Heart right ventricle (tissue), 16 donors: ENCODE measurements at places on chromosomes 6 and 20. TPM values are rescaled to one million over a fixed set of nuclear protein-coding genes. Genes with fewer than 3 reads are reported as not detected.

DNA sequence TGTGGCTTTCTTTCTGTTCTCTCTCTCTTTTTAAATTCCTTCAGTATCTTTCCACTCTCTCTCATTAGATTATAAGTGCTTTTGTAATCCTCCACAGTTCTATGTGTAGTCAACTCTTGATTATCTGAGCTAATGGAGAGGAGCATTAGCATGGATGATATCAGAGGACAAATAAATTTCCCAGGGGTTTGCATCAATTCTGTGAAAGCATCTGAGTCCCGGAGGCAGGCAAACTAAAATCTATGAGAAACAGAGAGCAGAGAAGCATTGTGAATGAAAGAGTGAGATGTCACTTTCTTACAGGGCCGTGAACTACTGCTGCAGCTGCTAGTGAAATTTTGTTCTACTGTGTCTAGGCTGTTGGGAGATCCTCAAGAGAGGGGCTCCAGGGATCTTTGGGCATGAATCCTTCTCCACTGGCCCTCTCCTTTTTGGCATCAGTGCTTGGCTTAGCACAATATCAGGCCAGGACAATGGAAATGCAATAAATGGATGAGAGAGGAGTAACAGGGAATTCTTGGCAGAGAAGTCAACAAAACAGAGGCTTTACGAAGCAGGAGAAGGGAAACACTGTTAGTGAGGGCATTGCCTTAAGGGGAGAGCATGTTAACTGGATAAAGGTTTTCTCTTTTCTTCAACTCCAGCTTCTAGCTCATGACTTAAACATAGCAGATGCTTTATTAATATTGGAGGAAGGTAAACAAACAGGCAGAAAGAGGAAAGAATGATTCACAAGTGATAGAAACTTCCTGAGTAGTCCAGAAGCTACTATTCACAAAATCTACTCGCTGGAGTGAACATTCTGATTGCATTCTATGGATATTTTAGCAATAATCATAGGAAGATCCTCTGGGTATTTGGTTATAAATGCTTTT is 847.0 kb upstream of the MAP3K7 start:
- H3K36me3 ChIP-seq, result no peaks in the 10 kb centered on the region
- no peaks in the 10 kb centered on the region for H3K4me1 ChIP-seq
- H3K27ac ChIP-seq, result no peak overlapping the region

Gene ARG1
- not detected for total RNA-seq

- H3K4me1 ChIP-seq, result peaks cover 11% of the 10 kb centered on the region
- H3K36me3 ChIP-seq, result no peaks in the 10 kb centered on the region
- H3K4me3 ChIP-seq, result no peak overlapping the region
- DNase-seq, result peak; percentile 49
- H3K27me3 ChIP-seq, result no peaks in the 10 kb centered on the region
- H3K27ac ChIP-seq, result no peak overlapping the region
These were observed 49.4 kb upstream of the ARMC2 start for GRCh38 chr6:108798670-108799353.

DNA sequence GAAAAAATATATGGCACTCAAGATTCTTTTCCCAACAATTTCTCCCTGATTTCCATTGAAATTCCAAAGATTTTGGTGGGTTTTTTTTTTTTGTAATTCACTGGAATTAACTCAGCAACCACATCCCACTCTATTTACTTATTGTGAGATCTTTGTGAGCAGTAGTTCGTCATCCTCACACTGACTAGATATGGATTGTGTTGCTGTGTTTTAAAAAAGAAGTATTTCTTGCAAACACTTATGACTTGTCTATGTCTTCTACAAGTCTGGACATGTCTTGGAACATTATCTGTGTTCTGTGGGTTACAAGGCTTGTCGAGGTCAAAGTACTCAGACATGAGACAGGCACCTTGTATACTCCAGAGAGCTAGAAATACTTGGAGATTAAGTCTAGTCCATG is 7.3 kb upstream of the TENT5A start:
- H3K36me3 ChIP-seq, result no peaks in the 10 kb centered on the region
- H3K27me3 ChIP-seq, result no peaks in the 10 kb centered on the region
- no peak overlapping the region for H3K27ac ChIP-seq

- no peaks in the 10 kb centered on the region for H3K36me3 ChIP-seq
- no peaks in the 10 kb centered on the region for H3K27me3 ChIP-seq
- no peak overlapping the region for H3K27ac ChIP-seq
- H3K4me1 ChIP-seq, result no peaks in the 10 kb centered on the region
- DNase-seq, result no peak
- no peak overlapping the region for H3K4me3 ChIP-seq
These were observed 330.8 kb downstream of the BCKDHB start for GRCh38 chr6:80437221-80437620.

Gene REM1
- total RNA-seq, result 1.4 TPM

DNA sequence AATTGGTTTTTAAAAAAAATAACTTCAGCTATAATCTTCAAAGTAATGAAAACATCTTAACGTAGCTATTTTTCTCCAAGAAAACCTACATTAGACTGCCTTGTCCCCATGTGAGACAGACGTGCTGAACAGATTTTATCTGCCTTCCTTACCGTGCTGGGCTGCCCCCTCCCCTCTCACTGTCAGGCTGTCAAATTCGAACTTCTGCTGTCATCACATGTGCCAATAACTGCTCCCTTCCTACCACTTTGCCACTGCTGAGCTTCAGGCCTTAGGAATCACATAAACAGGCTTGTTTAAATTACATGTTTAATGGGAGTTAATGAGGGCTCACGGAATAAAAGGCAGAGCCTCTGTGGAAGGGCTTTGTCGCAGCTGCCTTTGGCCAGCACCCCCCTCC is 77.0 kb upstream of the NHSL1 start:
- H3K27ac ChIP-seq, result no peak overlapping the region
- peaks cover 5% of the 10 kb centered on the region for H3K4me1 ChIP-seq
- no peak overlapping the region for H3K4me3 ChIP-seq

Gene PLCB1
- 3.6 TPM for total RNA-seq

Gene OOEP
- not detected for total RNA-seq

DNA sequence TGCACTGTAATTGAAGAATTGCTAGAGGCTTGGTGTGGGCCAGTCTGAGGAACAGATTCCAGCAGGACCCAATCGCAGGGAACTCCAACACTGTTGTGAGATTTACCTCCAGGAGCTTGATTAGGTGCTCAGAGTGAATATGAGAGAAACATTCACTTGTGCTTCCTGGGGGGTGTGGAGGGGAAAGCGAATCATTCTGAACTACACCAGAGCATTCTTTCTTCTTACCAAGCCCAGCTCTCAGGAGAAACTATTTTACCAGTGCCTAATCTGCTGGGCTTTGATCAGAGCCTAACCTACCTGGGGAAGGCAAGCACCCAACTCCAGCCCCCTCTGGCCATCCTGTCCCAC is 7.4 kb upstream of the SIRPB1 start:
- no peaks in the 10 kb centered on the region for H3K36me3 ChIP-seq
- no peaks in the 10 kb centered on the region for H3K27me3 ChIP-seq
- no peak overlapping the region for H3K4me3 ChIP-seq
- DNase-seq, result no peak
- no peak overlapping the region for H3K27ac ChIP-seq
- no peaks in the 10 kb centered on the region for H3K4me1 ChIP-seq

GRCh38 chr6:109373762-109374161 is 8.5 kb downstream of the CD164 start:
- H3K36me3 ChIP-seq, result peaks cover 98% of the 10 kb centered on the region
- H3K27ac ChIP-seq, result no peak overlapping the region
- DNase-seq, result no peak

GRCh38 chr6:25012657-25013056 is 76.9 kb upstream of the RIPOR2 start:
- no peak overlapping the region for H3K27ac ChIP-seq
- no peaks in the 10 kb centered on the region for H3K27me3 ChIP-seq
- no peak for DNase-seq
- H3K4me3 ChIP-seq, result no peak overlapping the region

Gene OGFRL1
- 5.6 TPM for total RNA-seq

GRCh38 chr6:84057908-84058307 is 24.3 kb downstream of the MRAP2 start:
- no peaks in the 10 kb centered on the region for H3K27me3 ChIP-seq
- H3K4me1 ChIP-seq, result no peaks in the 10 kb centered on the region
- DNase-seq, result no peak
- H3K4me3 ChIP-seq, result no peak overlapping the region
- no peak overlapping the region for H3K27ac ChIP-seq
- no peaks in the 10 kb centered on the region for H3K36me3 ChIP-seq

- H3K27ac ChIP-seq, result no peak overlapping the region
- H3K4me1 ChIP-seq, result no peaks in the 10 kb centered on the region
- no peaks in the 10 kb centered on the region for H3K27me3 ChIP-seq
- H3K4me3 ChIP-seq, result no peak overlapping the region
These were observed 48.6 kb downstream of the HLA-A start for GRCh38 chr6:29990931-29991330.

DNA sequence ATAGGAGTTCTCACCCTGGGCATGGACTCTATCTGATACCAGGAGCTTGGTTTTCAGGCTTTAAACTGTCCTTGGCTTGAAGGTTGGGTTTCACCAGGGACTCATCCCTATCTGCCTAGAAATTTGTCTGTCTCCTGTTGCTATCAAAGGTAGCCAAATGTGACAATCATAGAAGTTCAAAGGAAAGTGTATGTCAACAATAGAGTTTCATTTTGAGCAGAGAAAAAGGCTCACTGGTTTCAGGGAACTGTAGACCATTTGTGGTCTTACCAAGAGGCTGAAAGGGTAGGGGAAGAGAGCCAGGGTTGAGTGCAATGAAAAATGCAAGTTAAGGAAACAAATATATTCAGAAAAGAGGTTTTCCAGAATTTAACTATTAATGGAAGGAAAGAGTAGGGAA is 966.8 kb upstream of the CITED2 start:
- H3K27ac ChIP-seq, result no peak overlapping the region
- peaks cover 14% of the 10 kb centered on the region for H3K4me1 ChIP-seq
- H3K4me3 ChIP-seq, result no peak overlapping the region
- no peaks in the 10 kb centered on the region for H3K27me3 ChIP-seq

Gene EDN3
- not detected for total RNA-seq

Gene TSPO2
- not detected for total RNA-seq

DNA sequence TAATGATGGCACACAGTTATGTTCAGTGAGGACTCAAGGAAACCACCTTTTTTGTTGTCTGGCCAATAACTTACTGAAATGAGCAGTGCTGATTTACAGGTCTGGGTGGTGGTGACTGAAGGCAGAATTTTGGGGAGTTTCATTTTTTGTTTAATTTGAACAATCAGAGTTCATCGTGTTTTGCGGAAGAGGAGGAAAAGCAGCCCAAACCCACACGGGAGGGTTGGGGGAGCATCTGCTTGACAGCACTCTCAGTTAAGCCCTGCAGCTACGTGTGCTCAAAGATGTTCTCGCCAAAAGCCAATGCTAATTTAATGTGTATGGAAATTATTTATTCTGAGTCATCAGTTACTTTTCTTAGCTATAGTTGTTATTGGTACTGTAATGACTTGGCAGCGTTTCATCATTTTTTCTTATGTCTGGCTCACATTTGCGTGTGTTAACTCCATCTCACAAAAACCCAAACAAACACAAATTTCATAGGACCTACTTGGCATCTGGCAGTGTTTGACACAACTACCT is 89.2 kb downstream of the UST start:
- no peak for DNase-seq
- H3K27ac ChIP-seq, result no peak overlapping the region
- no peaks in the 10 kb centered on the region for H3K36me3 ChIP-seq
- H3K27me3 ChIP-seq, result no peaks in the 10 kb centered on the region

Gene LCA5
- total RNA-seq, result 2.2 TPM

Gene PSORS1C2
- total RNA-seq, result not detected

- H3K4me1 ChIP-seq, result no peaks in the 10 kb centered on the region
- DNase-seq, result no peak
- H3K36me3 ChIP-seq, result no peaks in the 10 kb centered on the region
- no peak overlapping the region for H3K27ac ChIP-seq
These were observed 373.3 kb downstream of the CDKAL1 start for GRCh38 chr6:20907486-20908071.

DNA sequence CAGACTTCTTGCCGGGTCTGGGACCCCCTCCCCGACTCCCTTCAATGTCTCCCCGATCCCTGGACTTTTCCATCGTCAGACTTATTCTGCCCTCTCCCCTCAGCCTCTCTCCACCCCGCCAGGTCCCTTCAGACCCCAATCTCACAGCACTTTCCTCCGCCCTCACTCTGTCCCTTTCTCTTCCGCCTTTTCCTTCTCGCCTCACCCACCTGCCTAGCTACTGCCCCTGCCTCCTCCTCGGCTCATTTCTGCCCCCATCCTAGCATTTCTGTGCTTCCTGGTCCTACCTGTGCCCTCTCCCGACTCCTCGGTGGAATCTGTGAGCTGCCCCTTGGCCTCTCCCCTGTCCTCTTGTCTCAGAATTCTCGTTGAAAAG is 616 bp downstream of the CHMP4B start:
- no peaks in the 10 kb centered on the region for H3K27me3 ChIP-seq
- H3K4me1 ChIP-seq, result peaks cover 32% of the 10 kb centered on the region
- no peaks in the 10 kb centered on the region for H3K36me3 ChIP-seq
- H3K4me3 ChIP-seq, result peak overlapping the region; percentile 96
- H3K27ac ChIP-seq, result peak overlapping the region; percentile 92

GRCh38 chr20:59807909-59808728 is 125.3 kb downstream of the SYCP2 start:
- DNase-seq, result no peak
- no peaks in the 10 kb centered on the region for H3K27me3 ChIP-seq
- H3K27ac ChIP-seq, result no peak overlapping the region
- H3K36me3 ChIP-seq, result no peaks in the 10 kb centered on the region

Gene PARD6B
- 4.1 TPM for total RNA-seq

DNA sequence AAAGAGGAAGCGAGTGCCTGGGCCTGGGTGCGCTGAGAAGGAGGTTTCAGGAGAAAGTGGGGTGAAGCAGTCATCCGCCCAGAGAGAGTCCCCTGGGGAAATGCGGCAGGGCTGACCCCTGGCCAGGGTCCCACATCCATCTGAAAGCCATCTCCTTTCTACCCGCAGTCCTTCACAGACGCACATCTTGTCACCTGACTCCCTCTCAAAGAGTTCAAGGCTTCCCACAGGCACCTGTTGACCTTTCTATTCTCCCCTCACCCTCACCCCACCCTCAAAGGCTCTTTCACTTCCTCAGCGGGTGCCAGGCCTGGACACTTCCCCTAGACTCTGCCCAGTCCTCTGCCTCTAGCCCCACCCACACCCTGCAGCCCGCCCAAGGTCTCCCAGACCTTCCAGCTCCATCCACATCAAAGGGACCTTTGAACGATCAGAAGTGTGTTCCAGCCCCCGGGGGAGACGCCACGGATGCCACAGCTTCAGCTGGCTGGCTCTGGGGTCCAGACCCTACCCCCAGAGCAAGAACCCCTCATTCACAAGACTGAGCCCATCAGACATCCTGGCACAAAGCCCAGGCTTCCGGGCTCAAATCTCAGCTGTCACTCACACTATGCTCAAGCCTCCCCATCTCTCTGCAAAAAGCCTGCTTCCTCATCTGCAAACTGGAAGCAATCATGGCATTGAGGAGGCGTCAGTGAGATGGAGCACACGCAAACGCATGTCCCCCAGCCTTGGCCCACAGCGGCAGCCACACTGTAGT is 2.1 kb downstream of the CTSZ start:
- H3K4me1 ChIP-seq, result peaks cover 60% of the 10 kb centered on the region
- no peaks in the 10 kb centered on the region for H3K27me3 ChIP-seq
- peak overlapping the region; percentile 95 for H3K27ac ChIP-seq
- H3K36me3 ChIP-seq, result peaks cover 36% of the 10 kb centered on the region

GRCh38 chr6:76768556-76768955 is 694.7 kb downstream of the HTR1B start:
- no peaks in the 10 kb centered on the region for H3K27me3 ChIP-seq
- DNase-seq, result no peak
- H3K4me3 ChIP-seq, result no peak overlapping the region
- H3K36me3 ChIP-seq, result no peaks in the 10 kb centered on the region
- H3K27ac ChIP-seq, result no peak overlapping the region

GRCh38 chr6:53910834-53911233 is 116.0 kb downstream of the LRRC1 start:
- H3K27me3 ChIP-seq, result no peaks in the 10 kb centered on the region
- no peaks in the 10 kb centered on the region for H3K36me3 ChIP-seq
- DNase-seq, result no peak
- H3K4me3 ChIP-seq, result no peak overlapping the region
- H3K27ac ChIP-seq, result no peak overlapping the region
